ENCODE measurements at places on chromosomes 3 and 15.

GRCh38 chr3:46865546-46865945 lies 2.3 kb upstream of the MYL3 start:
- no peak for DNase-seq

DNA sequence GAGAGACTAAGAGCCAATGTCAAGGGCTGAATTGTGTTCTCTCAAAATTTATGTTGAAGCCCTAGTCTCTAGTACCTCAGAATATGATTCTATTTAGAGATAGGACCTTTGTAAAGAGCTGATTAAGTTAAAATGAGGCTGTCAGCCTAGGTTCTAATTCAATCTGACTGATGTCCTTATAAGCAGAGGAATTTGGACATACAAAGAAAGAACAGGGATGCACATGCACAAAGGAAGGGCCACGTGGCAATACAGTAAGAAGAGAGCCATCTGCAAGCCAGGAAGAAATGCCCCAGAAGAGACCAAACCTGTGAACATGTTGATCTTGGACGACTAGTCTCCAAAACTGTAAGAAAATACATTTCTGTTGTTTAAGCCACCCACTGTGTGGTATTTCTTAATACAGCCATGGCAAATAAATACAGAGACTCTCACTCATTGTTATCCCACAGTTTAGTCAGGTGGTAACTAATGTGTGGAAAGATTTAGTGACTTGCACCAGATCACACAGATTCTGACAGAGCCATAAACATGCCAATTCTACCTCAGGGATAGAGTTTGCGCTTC lies 652.2 kb downstream of the NAALADL2 start:
- DNase-seq: no peak

DNA sequence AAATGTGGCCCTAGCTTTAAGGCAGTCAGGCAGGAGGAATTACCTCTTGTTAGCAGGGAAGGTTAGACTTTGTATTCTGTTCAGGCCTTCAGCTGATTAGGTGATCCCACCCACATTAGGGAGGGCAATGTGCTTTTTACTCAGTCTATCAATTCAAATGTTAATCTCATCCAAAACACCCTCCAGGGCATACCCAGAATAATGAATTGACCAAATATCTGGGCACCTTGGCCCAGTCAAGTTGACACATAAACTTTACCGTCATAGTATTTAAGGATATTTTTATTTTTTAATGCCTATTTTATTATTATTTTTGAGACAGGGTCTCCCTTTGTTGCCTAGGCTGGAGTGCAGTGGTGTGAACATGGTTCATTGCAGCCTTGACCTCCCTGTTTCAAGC lies 146.1 kb downstream of the PTPRG start:
- no peak for DNase-seq

- DNase-seq: no peak
Observed at GRCh38 chr3:109430911-109431563, 93.7 kb upstream of the DPPA4 start.

GRCh38 chr3:15052335-15053242 lies 12.5 kb downstream of the MRPS25 start:
- DNase-seq: no peak

- DNase-seq: no peak
Observed at GRCh38 chr3:193470710-193471109, 84.0 kb downstream of the ATP13A4 start.

- no peak for DNase-seq
Observed at GRCh38 chr15:67140078-67140833, 74.9 kb downstream of the SMAD3 start.

GRCh38 chr15:78917888-78918287 lies 27.0 kb downstream of the CTSH start:
- DNase-seq: no peak

GRCh38 chr3:186142393-186142932 lies 33.6 kb upstream of the ETV5 start:
- no peak for DNase-seq

All from pons (tissue), 1 donor.